ENCODE measurements at places on chromosomes 6 and 20.

DNA sequence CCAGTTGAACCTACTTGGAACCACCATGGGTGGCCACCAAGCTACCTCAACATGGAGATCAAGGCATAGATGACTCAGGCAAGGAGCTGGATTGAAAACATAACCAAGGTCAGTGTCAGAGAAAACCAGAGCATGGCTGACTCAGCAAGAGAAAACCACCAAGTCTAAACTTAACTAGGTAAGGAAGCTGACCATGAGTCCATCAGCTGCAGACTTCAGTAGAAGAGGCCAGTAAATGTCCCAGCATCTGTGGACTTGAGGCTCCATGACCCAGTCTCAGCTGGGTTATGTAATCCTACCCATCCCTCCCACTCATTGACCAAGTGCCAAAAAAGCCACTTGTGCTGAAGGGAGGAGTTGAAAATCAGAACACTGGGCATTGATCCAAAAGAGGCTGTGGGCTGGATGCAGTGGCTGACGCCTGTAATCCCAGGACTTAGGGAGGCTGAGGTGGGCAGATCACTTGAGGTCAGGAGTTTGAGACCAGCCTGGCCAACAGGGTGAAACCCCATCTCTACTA is 93.7 kb upstream of the CBLN4 start:
- no peak for DNase-seq

DNA sequence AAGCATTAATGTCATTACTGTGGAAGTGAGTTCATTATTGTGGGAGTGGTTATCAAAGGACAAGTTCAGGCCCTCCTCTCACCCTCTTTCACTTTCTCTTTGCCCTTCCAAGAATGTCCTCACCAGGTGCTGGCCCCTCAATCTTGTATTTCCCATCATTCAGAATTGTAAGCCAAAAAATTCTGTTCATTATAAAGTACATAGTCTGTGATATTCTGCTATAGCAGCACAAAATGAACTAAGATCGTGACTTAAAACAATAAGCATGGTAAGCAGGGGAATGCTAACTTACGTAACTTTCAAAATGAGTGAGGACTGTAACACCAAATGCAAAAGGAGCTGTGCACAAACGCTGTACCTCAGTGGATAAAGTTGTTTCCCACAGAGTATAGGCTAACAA is 515.7 kb upstream of the BTBD3 start:
- no peak for DNase-seq

GRCh38 chr20:2602046-2602735 is 50.2 kb upstream of the NOP56 start:
- DNase-seq: no peak

DNA sequence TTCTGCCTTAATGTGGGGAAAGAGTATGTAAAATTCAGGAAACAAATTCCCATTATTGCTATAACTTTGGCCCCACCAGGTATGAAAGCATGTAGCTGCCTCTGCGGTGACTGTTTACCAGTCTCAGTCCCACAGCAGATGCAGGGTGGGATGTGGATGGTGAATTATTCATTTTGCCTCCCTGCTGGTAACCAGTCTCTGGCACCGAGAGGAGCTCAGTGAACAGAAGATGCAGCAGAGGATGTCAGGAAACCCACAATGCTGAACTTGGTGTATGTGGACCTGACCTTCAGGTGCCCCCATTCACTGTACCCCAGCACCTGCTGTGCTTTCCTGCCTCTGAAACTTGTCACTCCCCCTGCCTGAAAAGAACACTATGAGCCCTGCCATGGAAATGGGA is 8.8 kb upstream of the METTL24 start:
- no peak for DNase-seq

DNA sequence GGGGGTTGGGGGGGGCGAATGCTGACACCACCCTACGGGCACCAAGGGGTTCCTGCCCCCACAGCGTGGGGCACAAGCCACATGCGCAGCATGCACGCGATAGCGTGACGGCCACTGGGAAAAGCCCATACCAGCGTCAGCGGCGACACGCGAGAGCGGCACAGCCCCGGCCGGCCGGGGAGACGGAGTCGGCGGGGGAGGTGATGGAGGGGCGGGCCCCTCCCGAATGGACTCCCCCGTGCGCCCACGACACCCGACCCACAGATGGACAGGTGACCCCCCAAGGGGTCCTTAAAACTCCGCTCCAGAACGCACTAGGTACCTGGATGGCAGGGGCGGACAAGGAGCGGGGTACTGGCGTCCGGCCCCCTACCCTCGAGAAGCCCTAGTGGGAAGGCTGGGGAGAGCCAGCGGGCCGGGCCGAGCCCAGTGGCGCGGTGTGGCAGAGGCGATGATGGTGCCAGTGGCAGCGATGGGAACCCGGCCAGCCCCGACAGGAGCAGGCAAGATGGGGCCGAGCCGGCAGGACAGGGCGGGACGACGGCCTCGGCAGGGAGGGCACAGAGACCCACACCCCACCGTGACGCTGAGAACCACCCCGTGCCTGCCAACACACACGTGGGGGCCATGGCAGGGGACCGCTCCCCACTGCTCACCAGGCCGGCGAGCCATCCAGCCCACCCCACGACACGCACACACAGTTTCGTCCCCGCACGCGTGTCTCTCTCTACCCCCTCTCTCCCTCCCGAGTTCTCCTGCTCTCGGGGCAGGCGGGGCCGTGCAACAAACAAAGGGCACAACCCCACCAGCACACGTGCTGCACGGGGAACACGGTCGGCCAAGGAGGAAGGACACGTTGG is 1959.8 kb upstream of the DEFB115 start:
- no peak for DNase-seq

GRCh38 chr6:92648364-92649086 is 770.8 kb downstream of the EPHA7 start:
- no peak for DNase-seq

DNA sequence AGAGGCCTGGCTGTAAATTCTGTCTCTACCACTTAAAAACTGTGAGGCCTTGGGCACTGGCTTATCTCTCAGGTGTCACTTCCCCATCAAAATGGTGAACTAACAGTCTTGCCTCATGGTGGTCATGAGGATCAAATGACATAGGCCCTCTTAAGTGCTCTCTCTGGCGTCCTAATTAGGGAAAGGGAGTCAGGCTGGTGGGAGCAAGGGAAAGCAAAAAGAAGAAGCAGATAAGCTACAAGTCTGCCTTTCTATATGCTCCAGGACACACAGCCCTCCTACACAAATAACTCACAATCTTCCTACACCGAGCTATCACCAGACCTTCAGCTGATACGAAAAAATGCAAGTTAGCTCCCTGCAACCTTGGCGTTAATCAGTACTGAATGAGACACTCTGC is 19.5 kb upstream of the SLC22A16 start:
- DNase-seq: no peak

DNA sequence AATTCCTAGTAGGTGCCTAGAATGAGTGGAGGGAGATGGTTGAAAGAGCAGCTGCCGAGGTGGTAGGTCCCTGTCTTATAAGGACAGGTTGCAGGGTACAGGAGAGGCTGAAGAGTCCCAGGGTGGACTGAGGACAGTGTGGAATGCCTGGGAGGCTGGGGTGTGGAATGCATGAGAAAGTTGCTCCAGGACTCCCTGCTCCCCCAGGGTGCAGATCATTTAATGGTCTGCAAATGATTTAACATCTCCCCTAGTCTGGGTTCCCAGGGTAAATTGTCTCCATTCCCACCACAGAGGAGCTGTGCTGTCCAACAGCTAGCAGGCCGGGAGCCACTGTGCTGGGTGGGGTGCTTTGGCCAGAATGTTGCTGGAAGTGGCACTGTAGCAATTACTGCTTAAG is 76.0 kb downstream of the CD83 start:
- DNase-seq: no peak

- DNase-seq: no peak
Measured at GRCh38 chr6:73694711-73695411, 1.1 kb upstream of the CD109 start.

- DNase-seq: no peak
Measured at GRCh38 chr6:87600576-87600975, 10.6 kb downstream of the ORC3 start.

- no peak for DNase-seq
Measured at GRCh38 chr6:82017288-82017687, 230.3 kb downstream of the IBTK start.

- no peak for DNase-seq
Measured at GRCh38 chr20:32432277-32432676, 74.1 kb downstream of the ASXL1 start.

DNA sequence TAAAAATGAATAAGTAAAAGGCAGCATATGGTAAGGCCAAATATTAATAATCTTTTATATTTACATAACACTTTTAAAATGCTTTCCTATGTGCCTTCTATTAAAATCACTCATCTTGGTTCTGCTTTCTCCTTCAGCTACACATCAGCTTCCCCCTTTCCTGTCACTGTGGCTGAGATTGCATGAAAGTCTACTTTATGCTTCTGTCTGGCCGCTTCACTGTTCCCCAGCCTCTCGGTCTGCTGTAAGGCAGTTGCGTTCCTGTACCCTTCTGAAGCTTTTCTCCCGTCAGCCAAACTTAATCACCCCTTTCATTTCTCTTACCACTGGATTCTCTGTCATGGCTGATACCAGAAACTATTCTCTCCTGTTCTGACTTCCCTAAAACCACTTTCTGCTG is 34.6 kb downstream of the SOX4 start:
- DNase-seq: no peak

DNA sequence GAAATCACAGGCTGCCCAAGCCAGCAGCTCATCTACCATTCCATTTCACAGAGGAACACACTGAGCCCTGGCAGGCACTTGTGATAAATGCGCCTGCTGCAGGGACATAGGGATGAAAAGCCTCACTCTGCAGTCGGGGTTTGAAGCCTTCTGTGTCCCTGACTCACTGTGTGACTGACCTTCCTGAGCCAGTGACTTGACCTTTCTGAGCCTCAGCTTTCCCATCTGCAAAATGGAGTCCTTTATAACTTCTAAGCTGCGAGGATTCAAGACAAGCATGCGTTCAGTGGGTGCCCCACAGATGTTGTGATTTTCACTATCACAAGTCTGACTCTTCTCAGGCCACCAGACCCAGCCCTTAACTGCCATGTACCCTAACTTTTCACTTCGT is 5.5 kb downstream of the TGM2 start:
- DNase-seq: no peak

DNA sequence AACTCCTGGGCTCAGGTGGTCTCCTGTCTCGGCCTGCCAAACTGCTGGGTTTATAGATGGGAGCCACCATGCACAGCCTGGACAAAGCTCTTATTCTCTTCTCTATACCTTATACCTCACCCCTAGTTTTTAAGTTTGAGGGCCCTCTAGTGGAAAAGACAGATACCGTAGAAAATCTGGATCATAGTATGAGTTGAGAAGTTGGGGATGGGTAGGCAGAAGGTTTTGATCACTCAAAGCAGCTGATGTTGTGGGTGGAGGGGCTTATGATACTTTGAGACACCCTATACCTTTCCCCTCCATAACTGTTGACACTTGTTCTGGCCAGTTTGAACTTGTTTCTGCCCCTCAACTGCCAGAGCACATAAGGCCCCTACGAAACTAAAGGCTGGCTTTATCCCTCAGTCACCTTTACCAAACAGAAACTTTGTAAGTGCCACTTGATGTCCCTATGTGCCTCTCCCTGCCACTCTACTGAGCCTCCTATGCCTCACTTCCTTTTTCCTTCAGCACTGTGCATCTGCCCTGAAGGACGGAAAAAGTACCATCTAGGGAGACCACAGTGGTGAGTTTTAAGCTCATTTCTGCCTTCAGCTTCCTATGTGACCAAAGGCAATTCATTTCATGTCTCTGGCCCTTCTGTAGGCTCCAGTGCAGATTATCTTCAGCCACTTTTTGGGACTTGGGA is 28.6 kb downstream of the RALY start:
- peak; percentile 10 for DNase-seq

DNA sequence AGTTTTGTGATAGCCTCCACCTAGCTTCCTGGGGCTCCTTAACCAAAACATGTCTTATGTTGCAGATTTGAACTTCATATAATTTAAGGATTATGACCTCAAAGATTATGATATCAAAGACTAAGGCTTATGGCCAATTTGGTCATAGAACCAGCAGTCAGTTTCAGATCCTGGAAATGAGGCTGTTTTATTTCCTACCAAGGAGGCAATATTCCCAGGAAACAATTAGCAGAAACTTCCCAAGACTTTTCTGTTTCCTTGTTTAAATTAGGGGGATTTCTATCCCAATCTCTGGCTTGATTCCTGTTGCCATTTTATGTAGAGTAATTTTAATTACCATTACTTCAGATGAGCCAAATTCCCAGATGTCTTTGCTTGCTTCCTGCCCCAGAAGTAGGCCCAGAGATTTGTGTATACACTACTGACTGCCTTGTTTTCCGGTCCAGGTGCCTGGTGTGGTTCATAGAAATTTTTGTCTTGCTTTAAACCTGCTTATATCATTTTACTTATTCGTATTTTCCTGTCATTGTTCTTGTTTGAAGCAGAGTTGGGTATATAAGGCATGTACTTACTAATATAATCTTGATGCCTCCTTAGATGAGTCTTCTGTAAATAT is 119.2 kb upstream of the TMEM170B start:
- no peak for DNase-seq

DNA sequence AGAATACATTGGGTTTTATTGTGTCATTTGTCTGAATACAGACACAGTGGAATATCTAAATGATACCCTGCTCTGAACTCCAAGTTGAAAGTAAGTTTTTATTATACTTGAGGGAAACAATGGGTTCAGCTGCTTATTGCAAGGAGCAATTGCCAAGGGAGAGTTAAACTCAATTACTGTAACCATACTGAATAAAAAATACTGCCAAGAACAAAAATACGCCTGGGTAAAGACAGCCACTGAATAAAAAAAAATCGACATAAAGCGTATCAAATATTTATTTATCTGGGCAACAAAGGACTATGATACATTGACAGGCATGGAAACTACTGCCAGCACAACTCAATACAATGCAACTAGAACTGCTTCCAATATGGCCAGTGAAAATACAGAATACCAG is 18.1 kb downstream of the TFAP2A start:
- DNase-seq: no peak

DNA sequence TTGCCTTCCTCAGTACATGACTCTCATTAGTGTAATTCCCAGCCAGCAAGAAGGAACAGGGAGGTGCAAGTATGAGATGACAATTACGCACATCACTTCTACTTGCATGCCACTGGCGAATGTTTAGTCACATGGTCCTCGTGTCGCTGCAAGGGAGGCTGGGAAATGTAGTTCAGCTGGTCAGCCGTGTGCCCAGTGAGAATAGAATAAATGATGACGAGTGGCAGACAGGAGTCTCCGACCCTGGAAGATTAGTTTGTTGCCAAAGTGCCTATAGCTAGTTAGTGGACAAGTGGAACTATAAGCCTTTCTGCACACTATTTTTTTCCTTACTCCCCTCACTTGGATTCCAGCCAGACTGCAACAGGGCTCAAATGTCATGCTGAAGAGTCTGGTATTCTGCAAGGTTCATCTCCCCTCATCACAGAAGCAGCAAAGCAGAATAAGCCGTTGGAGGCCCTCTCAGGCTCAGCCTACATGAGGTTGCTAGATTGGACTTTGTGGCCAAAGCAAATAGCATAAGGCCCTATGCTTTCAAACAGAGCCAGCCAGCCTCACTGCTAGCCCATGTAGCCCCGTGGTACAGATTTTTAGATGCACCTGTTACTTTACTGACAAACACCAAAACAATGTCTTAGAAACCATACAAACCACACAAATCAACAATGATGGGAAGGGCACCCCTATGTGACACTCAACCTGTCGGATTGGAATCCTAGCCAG is 9.7 kb downstream of the LINC00237 start:
- DNase-seq: no peak

Data from CD4-positive, alpha-beta T cell treated with Interleukin-6 at 100 ng/mL for 8 hours (primary cell).